Vagina (tissue), 2 donors: ENCODE measurements at places on chromosomes 1 and 21. TPM values are rescaled to one million over a fixed set of nuclear protein-coding genes. Genes with fewer than 3 reads are reported as not detected.

The MANEAL gene
- 3.2 TPM for total RNA-seq

- no peaks in the 10 kb centered on the region for H3K27me3 ChIP-seq
- DNase-seq, result no peak
- H3K27ac ChIP-seq, result no peak overlapping the region
- H3K4me1 ChIP-seq, result no peaks in the 10 kb centered on the region
- H3K4me3 ChIP-seq, result no peak overlapping the region
These were observed 16.1 kb downstream of the SLC30A7 start for GRCh38 chr1:100912019-100912418.

DNA sequence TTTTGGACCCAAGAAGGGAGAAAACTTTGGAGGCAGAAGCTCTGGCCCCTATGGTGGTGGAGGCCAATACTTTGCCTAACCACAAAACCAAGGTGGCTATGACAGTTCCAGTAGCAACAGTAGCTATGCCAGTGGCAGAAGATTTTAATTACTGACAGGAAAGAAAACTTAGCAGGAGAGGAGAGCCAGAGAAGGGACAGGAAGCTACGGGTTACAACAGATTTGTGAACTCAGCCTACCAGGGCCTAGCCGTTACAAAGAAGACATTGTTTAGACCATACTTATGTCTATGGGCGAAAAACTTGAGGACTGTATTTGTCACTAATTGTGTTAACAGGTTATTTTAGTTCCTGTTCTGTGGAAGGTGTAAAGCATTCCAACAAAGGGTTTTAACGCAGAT is 10.4 kb upstream of the ACOT11 start:
- DNase-seq, result no peak
- no peaks in the 10 kb centered on the region for H3K27me3 ChIP-seq
- no peaks in the 10 kb centered on the region for H3K36me3 ChIP-seq
- peaks cover 4% of the 10 kb centered on the region for H3K4me1 ChIP-seq
- H3K27ac ChIP-seq, result no peak overlapping the region

- no peak within 1 kb of the TSS for H3K4me3 ChIP-seq
- no peak for DNase-seq
- no peak within 1 kb of the TSS for H3K27ac ChIP-seq
- no peaks in the 10 kb centered on the region for H3K36me3 ChIP-seq
- H3K27me3 ChIP-seq, result no peaks in the 10 kb centered on the region
These were observed at the start of gene HORMAD1 for GRCh38 chr1:150720703-150721102. HORMAD1 (minus strand) TSS chr1:150720895; CDS start chr1:150719505, 1,390 bp downstream.

- no peak overlapping the region for H3K4me3 ChIP-seq
- H3K27me3 ChIP-seq, result no peaks in the 10 kb centered on the region
- H3K36me3 ChIP-seq, result no peaks in the 10 kb centered on the region
- DNase-seq, result no peak
- no peak overlapping the region for H3K27ac ChIP-seq
- peaks cover 12% of the 10 kb centered on the region for H3K4me1 ChIP-seq
These were observed 19.3 kb upstream of the TBX19 start for GRCh38 chr1:168261390-168261789.

DNA sequence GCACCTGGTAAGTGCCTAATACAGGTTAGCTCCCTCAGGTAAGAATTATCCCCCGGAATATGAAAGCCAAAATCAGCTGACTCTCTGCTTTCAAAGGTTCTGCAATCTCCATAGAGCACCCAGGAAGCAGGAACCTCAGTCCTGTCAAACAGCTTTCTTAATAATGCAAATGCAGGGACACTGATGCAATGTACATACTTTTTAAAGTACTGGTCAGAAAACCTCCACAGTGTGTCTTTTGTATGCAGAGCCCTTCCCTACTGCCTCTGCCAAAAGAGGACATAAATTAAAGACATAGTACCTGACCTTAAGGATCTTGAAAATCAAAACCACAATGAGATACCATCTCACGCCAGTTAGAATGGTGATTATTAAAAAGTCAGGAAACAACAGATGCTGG is 365.0 kb upstream of the KAZN start:
- DNase-seq, result no peak
- H3K27me3 ChIP-seq, result no peaks in the 10 kb centered on the region
- H3K4me3 ChIP-seq, result no peak overlapping the region
- H3K27ac ChIP-seq, result no peak overlapping the region
- no peaks in the 10 kb centered on the region for H3K36me3 ChIP-seq

DNA sequence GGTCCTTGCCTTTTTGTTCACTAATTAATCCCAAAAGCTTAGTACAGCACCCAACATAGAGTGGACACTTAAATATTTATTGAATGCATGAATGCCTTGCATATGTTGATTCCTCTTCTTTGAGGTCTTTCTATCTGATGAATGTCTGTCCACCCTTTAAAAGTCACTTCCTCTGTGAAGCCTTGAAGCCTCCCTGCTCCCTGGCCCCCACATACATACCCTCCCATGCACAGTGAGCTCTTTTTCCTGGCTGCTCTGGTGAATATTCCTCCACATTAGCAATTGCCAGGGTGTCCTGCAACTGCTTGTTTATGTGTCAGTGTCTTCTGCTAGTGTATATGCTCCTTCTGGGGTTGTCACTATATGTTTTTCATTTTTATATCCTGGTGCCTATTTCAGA is 8.2 kb upstream of the FAM78B start:
- no peak overlapping the region for H3K4me3 ChIP-seq
- no peak overlapping the region for H3K27ac ChIP-seq
- H3K27me3 ChIP-seq, result no peaks in the 10 kb centered on the region
- no peaks in the 10 kb centered on the region for H3K36me3 ChIP-seq
- DNase-seq, result no peak

DNA sequence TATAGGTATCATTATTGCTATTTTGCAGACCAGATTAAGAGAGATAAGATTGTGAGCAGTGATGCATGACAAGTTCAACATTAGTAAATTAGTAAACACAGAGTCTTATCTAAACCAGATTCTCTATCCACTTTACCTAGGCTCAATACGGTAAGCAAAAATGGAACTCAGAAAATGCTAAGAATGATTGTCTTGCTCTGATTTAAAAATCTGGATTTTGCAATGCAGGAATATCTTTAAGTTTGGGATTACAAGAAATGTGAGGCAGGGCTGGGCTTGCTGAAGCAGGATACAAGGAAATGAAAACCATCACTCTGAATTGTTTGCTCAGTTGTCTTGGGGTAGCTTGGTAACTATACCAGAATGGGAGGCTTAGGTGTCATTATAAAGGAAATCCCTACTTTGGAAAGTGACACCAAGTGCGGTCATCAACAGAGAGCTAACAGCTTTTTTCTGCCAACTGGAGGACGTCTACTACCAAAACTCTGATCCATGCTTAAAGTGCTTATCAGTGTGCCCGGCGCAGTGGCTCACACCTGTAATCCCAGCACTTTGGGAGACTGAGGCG is 332.7 kb upstream of the RUNX1 start:
- no peaks in the 10 kb centered on the region for H3K36me3 ChIP-seq
- H3K27ac ChIP-seq, result no peak overlapping the region
- H3K4me3 ChIP-seq, result no peak overlapping the region
- DNase-seq, result no peak
- no peaks in the 10 kb centered on the region for H3K4me1 ChIP-seq
